ENCODE measurements at places on chromosomes 7 and 10. TPM values are rescaled to one million over a fixed set of nuclear protein-coding genes. Genes with fewer than 3 reads are reported as not detected.

GRCh38 chr7:11319491-11320274 is 346.0 kb downstream of the PHF14 start:
- no peak for DNase-seq

- no peak for DNase-seq
Measured at GRCh38 chr10:97723001-97723400, 9.5 kb downstream of the MARVELD1 start.

- DNase-seq = no peak
Measured at GRCh38 chr10:48990226-48990625, 50.6 kb upstream of the LRRC18 start.

GRCh38 chr7:108136191-108136688 is 6.1 kb upstream of the LAMB4 start:
- no peak for DNase-seq

DNA sequence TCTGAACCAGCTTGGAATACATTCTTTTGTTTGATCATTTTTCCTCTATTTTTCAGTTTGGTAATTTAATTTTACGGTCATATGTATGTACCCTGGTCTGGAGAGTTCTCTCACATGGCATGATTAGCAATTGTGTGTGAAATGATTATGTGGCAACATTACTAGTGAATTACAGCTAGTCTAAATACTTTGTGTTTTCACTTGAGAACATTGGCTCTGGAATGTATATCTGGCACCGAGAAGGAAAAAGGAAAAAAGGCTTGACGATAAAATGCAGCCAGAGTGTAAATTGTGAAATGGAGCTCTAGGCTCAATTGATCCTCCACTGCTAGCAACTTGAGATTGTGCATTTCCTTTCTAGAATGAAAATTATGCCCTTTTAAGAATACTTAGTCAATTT is 397.2 kb downstream of the EXOC4 start:
- DNase-seq = no peak

DNA sequence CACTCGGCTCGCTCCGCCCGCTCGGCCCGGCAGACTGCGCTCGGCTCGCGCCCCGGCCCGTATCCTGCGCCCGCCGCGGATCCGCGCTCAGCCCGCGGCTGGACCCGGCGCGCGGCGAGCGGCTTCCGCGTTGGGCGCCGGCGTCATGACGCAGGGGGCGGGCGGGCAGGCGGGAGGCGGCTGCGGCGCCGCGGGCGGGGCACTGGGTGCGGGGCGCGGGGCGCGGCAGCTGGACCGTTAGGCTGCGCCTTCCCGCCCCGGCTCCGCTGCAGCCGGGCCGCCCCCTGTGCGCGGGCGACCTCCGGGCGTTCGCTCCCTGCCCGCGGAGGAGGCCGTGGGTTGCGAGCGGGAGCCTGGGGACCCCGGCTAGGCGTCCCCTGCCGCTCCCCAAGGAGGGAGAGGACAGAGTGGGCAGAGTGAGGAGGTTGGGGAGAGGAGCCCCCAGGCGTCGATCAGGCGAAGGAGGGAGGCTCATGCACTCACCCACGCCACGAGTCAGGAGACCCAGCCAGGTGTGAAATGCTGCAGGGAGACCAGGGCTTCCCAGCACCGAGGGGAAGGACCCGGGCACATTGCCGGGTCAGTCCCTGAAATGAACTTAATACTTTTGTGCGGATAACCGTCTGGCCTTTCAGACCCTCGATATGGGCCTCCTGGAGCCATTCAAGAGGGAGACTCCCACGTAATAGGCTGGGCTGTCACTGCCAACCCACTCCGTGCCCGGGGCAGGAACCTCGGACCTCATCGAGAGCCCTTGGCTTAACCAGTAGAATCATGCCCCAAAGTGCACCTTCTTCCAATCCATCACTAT is at the start of gene PIP4K2A:
PIP4K2A (minus strand) TSS at position 100 of the 811 bp plus-strand sequence. CDS start 252 bp downstream, outside the sequence.
- peak; percentile 71 for DNase-seq

GRCh38 chr7:70189776-70190175 is 591.5 kb downstream of the AUTS2 start:
- no peak for DNase-seq

GRCh38 chr7:79453558-79454360 is at the start of gene MAGI2:
Gene MAGI2 (minus strand): TSS chr7:79453667. CDS start chr7:79453320, 347 bp downstream.
- peak; percentile 80 for DNase-seq

GRCh38 chr7:37757563-37757962 is 74.0 kb downstream of the GPR141 start:
- no peak for DNase-seq

GRCh38 chr10:77011874-77012811 is 625.5 kb downstream of the KCNMA1 start:
- no peak for DNase-seq

DNA sequence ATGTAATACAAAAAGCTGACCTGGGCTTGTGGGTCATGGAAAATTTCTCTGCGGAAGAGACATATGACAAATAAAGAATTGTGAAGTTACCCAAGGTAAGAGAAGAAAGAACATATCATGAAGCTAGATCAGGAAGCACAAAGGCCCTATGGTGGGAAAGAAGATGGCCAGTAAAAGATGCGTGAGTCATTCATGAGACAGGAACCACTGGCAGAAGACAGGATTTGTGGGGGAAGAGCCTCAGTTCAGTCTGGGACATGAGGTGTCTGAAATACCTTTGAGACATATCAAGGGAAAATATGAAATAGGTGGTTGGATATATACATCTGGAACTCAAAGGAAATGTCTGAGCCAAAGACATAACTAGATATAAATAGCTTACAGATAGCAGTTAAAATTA is 27.7 kb upstream of the AMPH start:
- DNase-seq = no peak

DNA sequence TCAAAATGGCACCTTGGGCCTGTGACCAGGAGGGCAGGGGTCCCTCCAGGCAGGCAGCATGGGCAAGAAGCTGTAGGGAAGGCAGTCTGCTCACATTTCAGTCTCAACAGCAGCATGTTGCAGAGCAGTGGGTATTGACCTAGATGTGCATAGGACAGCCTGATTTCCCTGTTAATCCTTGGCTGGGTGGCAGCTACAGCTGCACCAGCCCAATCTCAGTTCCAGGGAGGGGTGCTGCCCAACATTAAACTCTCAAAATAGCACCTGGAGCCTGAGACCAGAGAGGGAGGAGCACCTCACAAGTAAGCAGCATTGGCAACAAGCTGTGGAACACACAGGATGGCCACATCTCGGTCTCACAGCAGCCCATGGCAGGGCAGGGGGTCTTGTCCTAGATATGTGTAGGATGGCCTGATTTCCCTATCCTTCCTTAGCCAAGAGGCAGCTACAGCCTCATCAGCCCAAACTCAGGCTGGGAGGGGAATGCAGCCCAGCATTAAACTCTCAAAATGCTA is 10.3 kb downstream of the TMEM140 start:
- DNase-seq = no peak

GRCh38 chr10:22246680-22247391 is 29.0 kb upstream of the EBLN1 start:
- DNase-seq = no peak

DNA sequence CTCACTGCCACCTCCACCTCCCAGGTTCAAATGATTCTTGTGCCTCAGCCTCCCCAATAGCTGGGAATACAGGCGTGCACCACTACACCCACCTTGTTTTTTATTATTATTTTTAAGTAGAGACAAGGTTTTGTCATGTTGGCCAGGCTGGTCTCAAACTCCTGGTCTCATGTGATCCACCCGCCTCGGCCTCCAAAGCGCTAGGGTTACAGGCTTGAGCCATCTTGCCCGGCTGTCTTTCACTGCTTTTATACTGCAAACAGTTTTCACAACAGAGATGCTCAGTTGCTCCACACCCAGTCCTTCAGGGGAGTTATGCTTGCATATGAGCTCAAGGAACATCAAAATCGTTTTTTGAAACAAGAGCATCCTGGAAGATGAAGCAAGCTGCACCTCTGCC is 1.3 kb upstream of the PRR15 start:
- DNase-seq = no peak

- no peak for DNase-seq
Measured at GRCh38 chr10:80253266-80253962, 36.0 kb downstream of the MAT1A start.

- DNase-seq = peak; percentile 59
Measured at GRCh38 chr10:100697070-100697469, 48.3 kb upstream of the PAX2 start.

- no peak for DNase-seq
Measured at GRCh38 chr7:2169923-2170575, 62.7 kb downstream of the MAD1L1 start.

DNA sequence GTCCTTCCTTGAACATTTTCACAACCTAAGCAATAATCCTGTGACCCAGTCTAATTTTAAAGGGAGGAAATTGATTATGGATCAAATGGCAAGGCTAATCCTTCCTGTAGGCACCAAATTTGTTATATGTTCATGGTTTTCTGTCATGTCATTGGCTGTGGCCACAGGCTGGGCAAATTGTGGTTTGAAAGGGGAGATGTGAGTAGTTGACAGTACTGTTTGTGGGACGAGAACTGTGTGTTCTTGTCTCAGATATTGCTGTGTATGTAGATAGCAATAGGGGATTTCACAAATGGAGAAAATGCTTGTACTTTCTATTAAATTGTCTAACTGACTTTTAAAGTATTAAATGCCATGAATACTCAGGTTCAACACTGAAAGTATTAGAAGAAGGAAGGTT is 8.1 kb upstream of the PRKG1 start:
- DNase-seq = no peak

- no peak for DNase-seq
Measured at GRCh38 chr7:89312551-89312950, 517.0 kb upstream of the TEX47 start.

DNA sequence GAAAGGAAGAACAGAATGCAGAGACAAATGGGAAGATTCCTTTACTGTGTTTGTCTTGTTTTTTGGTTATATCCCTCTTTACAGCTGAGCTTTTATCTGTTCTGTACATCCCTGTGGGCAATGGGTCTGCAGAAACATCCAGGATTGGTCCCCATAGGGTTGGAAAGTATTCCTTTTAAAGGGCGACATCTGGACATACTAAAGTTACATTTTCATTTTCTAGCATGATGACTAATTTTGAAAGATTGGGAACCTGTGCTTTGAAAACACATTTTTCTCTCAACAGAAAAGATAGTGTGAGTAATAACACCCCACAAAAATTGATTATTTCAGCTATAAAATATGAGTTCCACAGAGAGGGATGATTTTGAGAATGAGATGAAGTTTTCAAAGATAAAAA is 435.8 kb downstream of the GPAM start:
- DNase-seq = no peak

- no peak for DNase-seq
Measured at GRCh38 chr10:17784688-17785087, 24.5 kb upstream of the MRC1 start.

GRCh38 chr10:32582946-32583345 is 137.0 kb downstream of the CCDC7 start:
- DNase-seq = no peak

GRCh38 chr7:154383045-154383444 is 330.8 kb downstream of the DPP6 start:
- DNase-seq = no peak

GRCh38 chr7:73811760-73812168 is 19.0 kb upstream of the CLDN4 start:
- DNase-seq = peak; percentile 77

GRCh38 chr7:17487343-17487742 is 188.9 kb downstream of the AHR start:
- DNase-seq = no peak

DNA sequence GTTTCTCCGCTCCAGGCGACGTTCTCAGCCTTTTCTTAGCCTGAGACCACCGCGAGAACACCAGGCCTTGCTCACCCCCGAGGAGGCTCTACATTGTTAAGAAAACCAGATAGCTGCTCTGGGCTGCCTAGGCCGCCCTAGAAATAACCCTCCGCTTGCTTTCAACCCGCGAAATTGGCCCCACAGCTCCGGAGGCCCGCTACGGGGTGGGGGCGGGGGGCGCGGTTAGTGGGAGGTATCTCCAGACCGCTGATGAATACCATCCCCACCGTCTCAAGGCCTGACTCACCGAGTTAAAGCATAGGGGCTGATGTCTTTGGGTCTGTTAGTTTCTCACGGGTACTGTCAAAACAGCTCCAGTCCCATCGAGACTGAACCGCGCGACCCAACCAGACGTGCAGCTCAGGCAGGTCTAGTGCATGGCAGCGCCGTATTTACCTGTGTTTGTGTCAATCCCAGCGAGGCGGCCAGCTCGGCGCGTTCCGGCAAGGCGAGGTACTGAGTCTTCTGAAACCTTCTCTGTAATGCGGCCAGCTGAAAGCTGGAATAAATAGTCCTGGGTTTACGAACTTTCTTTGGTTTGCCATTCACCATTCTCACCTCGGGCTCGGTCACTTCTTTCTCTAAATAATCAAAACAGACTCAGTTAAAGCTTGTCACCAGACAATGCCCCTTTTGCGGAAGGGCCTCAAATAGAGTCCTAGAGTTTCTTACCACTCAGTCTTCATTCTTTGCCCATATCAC is 2.7 kb downstream of the DLX5 start:
- peak; percentile 76 for DNase-seq

DNA sequence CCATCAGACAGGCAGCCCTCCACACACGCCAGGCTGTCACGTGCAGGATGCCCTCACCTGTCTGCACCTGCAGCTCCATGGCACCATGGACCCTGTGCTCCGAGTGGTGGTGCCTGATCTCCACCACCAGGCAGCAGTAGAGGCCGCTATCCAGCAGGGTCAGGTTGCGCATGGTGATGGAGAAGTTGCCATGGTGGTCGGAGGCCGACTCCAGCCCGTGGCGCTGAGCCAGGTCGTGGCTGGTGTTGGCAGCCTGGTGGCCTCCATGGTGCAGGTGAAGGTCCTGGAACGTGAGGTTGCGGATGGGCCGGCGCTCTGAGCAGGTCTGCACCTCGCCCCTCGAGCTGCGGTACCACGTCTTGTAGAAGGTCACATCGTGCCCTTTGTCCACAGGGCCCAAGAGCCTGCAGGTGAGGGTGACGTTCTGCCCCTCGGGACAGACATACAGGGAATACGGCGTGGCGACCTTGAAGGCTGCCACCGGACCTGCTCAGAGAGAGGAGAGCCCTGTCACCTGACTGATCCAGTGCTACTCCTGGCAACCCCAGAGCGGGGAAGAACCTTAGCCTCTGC is 11.7 kb downstream of the VSIR start:
- DNase-seq = no peak

DNA sequence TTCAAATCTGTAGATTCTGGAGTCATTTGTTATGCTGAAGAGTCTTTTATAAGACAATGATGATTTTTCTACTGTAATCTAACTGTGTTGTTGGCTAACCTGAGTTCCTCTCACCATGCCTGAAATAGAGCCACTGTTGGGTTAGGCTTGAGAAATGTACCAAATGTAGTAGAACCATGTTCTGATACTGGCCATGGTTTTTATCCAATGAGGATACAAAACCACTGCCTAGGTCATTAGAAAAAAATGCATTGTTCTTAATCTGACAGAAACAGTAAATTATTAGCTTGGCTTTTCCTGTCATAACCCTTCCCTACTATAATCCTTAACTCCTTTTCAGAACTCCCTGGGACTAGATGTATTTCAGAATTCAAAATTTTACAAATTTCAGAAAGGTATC is 86.6 kb downstream of the RAPGEF5 start:
- DNase-seq = no peak

TRIL gene
- not detected for total RNA-seq

ABCB4 gene
- 15.0 TPM for total RNA-seq

USP6NL gene
- total RNA-seq = 8.1 TPM

FRAT2 gene
- total RNA-seq = 6.4 TPM

TMEM229A gene
- total RNA-seq = not detected

CRTAC1 gene
- total RNA-seq = not detected

ST8SIA6 gene
- total RNA-seq = 0.39 TPM

GIMAP5 gene
- not detected for total RNA-seq

ARHGAP22 gene
- total RNA-seq = 0.53 TPM

GRM3 gene
- not detected for total RNA-seq

ZPBP gene
- total RNA-seq = not detected

NODAL gene
- total RNA-seq = not detected

DUS4L gene
- total RNA-seq = 9.8 TPM

GAD2 gene
- total RNA-seq = not detected

HTRA1 gene
- 8.4 TPM for total RNA-seq

CHAT gene
- not detected for total RNA-seq

ATP6V1F gene
- 96.2 TPM for total RNA-seq

COX15 gene
- total RNA-seq = 28.4 TPM

Measured in SJSA1 (cell line).